ENCODE measurements at places on chromosomes 2 and 18. TPM values are rescaled to one million over a fixed set of nuclear protein-coding genes. Genes with fewer than 3 reads are reported as not detected.

Gene ANTXR1
- 36.1 TPM for total RNA-seq

Gene CNTNAP5
- not detected for total RNA-seq

Gene DYNAP
- not detected for total RNA-seq

Gene PLB1
- total RNA-seq: 1.7 TPM

Gene ACTG2
- total RNA-seq: not detected

Gene TFPI
- 35.5 TPM for total RNA-seq

Gene AQP12B
- not detected for total RNA-seq

Gene WNT6
- total RNA-seq: 0.33 TPM

Gene DLX1
- total RNA-seq: not detected

Gene ANKRD30B
- not detected for total RNA-seq

Gene CCDC85A
- not detected for total RNA-seq

Gene SCN2A
- total RNA-seq: not detected

Gene TGIF1
- total RNA-seq: 203 TPM

Gene DTNA
- not detected for total RNA-seq

Gene LINC00305
- total RNA-seq: not detected

Gene RAB31
- 51.0 TPM for total RNA-seq

Gene INHBB
- 57.5 TPM for total RNA-seq

Gene C2orf78
- total RNA-seq: not detected

Gene HAAO
- total RNA-seq: 0.73 TPM

DNA sequence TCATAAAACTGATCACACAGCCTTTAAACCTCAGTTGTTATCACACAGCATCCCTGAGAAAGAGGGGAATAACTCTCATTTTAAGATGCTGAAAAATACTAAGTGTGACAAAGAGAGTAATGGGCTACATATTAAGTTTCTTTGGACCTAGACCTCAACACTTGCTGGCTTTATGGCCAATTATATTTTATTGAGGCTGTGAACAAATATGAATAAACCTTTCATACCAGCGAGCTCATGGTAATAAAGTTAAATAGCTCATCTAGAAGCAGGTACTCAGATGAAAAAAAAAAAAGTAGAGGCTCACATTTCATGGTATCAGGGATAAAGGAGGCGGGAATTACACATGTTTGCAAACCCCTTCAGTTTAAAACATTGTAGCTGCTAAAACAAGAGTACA is 75.7 kb downstream of the DOCK10 start:
- no peak for DNase-seq

DNA sequence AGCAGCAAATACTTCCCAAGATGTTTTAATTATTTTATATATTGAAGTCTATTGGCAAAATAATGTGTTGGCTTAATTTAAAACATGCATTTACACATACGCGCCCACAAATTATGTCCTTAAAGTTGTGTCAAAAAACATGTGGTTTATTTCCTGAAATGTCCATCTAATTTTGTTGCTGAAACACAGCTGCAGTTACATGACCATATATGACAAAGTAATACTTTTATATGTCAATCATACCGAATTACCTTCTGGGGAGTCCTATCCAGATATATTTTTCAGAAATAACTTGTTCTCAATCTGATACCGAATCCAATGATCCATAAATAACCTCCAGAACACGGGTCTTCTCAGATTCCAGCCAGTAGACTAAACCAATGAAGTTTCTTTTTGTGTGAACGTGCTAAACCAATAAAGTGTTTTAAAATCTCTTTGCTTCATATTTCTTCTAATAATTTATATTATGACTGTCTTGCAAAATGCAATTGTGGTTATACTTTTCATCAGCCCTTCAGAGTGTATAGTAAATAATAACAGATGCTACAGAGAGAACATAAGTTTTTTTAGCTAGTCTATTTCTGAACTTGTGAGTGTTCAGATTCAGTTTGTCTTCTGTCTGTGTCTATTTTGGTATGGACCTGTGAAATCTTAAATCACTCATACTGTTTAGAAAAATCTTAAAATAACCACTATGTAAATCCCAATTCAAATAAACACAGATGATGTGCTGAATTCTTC is 2.4 kb downstream of the SCG2 start:
- DNase-seq: no peak

- no peak for DNase-seq
Measured at GRCh38 chr2:168220965-168221819, 26.2 kb downstream of the STK39 start.

- DNase-seq: no peak
Measured at GRCh38 chr2:217948897-217949296, 53.9 kb downstream of the TNS1 start.

DNA sequence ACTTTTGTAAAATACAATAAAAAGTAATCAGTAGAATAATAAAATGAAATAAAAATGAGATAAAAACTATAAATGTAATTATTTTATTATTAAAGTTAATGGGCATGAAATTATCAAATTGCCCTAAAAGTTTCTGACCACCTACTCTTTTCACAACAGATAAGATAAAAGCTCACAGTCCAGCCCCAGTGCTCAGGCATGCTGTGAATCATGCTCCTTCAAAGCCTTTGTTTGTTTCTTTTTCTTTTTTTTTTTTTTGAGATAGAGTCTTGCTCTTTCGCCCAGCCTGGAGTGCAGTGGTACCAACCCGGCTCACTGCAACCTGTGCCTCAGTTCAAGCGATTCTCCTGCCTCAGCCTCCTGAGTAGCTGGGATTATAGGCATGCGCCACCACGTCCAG is 181.7 kb downstream of the ANKRD44 start:
- no peak for DNase-seq

DNA sequence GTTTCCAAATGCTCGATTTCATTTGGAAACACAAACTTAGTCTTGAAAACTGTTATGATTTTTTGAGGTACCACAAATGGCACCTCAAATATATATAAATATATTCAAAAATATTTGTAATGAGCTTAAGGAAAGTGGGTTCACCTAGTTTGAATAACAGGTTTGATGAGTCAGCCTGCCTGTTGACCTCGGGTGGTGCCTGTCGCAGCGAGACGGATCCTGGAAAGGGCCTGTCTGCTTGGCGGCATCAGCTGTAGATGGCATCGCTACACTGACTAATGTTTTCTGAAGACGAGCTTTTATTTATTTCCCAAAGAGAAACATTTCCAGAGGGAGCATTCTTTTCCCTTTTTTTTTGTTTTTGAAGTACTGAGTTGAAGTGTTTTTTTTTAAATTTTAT is 6.9 kb downstream of the ALLC start:
- DNase-seq: peak; percentile 18

- DNase-seq: peak; percentile 37
Measured at GRCh38 chr18:26307161-26307773, 81.0 kb downstream of the TAF4B start.

DNA sequence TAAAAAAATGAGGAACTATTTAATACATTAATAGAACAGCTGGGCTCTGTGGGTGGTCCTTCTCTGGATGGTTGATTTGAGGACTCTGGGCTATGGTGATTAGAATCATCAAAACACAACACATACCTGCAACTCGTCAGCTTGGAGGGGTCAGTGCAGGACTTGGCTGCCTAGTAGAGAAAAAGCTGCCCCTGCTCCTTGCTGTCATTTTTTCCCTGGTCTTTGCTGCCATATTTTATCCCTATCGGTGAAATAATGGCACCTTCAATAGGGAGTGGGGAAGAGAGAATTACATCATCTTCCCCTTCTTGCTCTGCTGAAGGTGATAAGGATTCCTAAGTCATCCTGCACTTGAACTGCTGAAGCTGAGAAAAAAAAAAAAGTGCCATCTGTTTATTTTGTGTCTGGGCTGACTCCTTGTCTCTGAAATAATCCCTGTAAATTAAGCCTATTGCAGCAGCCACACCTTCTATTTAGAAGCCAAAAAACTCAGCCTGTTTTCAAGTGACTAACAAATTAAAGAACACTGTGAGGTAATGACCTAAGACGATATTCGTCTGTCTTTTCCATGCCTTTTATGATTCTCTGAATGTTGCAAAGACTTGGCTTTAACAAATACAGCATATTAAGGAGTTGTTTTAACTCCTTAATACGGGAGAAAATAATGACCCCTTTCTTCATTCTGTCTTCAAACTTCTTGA is 89.3 kb downstream of the ACVR1 start:
- DNase-seq: no peak

DNA sequence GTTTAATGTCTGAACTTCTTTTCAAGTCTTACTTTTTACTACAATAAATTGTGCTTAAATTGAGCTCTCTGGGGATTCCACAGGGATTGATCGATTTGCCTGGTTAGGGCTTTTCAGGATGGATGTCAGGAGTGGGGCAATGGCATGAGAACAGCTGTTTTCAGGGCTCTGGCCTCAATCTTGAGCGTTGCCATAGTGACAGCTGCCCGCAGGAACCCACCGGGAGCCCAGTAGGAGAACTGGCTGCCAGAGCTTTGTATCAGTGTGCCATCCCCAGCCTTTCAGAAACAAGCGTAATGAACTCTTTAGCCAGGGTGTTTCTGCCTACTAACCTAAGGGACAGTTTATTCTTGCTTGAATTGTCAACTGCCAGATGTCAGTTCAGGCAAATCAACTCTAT is 93.5 kb downstream of the GALNT3 start:
- DNase-seq: no peak

- no peak for DNase-seq
Measured at GRCh38 chr2:165443511-165443910, 26.0 kb upstream of the CSRNP3 start.

- DNase-seq: no peak
Measured at GRCh38 chr2:209817844-209818271, 46.2 kb downstream of the UNC80 start.

- no peak for DNase-seq
Measured at GRCh38 chr2:104050656-104051242, 803.2 kb upstream of the POU3F3 start.

- DNase-seq: no peak
Measured at GRCh38 chr2:237704501-237705434, 77.4 kb downstream of the LRRFIP1 start.

DNA sequence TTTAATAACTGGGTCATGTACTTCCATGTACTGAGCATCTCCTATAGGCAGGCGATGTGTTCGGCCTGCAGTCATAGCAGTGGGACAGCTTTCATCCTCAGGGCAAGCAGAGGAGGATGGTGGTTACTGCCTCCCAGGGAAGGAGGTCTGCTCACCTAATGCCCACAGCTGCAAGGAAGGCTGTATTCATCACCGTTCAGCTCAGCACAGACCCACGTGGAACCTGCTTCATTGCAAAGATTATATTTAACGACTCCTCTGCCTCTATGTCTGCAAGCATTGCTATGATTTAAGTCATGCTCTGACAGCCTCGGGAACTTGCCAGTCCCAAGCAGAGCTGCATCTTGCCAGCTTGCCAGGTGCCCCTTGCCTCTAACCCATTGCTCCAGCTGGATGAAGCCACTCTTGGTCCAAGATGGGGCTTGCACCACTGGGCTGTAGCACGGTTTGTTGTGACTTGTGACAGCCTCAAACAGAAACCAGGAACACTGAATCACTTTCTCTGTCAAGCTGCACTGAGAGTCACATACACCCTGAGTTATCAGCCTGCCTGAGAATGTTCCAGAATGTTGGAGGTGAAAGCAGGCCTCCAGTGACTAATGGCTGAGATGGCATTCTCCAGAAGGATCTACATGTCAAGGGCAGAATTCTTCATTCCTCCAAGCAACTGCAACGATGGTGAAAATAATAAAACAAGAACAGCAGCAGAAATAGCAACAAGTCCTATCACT is 651.1 kb upstream of the ID2 start:
- DNase-seq: no peak

DNA sequence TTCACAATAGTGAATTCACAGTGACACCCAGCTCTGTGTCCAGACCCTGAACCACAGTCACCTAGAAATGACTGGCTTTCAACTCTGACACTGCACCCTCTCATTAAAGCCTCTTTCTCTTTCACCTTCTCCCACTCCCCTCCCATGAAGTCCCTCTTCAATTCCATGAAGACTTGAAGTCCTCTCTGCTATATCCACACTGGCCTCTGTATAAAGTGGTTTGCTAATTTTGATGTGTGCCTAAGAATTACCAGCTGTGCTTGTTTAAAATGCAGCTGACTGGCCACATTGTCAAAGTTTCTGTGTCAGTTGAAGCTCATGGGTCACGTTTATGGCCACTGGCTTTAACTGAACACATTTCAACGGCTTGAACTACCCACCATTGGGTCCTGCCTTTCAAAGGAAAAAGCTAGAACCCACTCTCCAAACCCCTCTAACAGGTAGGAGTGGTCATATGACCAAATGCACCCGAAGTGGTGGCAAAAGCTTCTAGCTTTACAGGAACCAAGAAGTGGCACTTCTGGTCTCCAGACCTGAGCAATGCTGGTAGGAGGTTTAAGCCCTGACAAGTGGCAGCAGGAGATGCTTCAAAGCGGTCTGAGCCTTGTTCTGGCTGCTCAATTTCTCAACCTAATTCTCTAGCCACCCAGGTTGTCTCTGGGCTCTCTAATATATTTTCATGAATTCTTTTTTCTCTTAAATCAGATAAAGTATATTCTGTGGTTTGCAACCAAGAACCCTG is 34.2 kb downstream of the B4GALT6 start:
- no peak for DNase-seq

- no peak for DNase-seq
Measured at GRCh38 chr2:236052206-236052605, 116.0 kb downstream of the GBX2 start.

GRCh38 chr2:126344493-126344892 is 311.5 kb upstream of the GYPC start:
- peak; percentile 22 for DNase-seq

DNA sequence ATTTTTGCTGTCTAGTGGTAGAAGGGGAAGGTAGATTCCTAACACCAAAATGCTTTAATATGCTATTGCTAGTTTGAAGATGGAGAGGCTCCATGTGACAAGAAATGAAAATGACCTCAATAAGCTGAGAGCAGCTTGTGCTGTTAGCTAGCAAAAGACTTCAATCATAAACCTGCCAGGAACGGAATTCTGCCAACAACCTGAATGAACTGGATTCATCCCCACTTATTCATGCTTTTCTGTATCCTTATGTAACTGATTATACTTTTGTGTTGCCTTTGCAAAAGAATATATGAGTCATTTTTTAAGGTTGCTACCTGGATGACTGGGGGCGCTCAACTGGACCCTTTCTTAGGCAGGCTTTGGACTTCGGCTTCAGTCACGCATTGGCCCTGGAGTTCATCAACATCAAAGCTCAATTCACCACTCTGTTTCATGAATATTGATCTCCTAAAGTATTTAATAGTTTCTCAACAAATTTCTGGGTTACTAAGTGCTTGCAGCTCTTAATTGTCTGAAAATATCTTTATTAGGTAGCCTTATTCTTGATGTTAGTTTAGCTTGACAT is 97.5 kb upstream of the KCNJ3 start:
- DNase-seq: no peak

DNA sequence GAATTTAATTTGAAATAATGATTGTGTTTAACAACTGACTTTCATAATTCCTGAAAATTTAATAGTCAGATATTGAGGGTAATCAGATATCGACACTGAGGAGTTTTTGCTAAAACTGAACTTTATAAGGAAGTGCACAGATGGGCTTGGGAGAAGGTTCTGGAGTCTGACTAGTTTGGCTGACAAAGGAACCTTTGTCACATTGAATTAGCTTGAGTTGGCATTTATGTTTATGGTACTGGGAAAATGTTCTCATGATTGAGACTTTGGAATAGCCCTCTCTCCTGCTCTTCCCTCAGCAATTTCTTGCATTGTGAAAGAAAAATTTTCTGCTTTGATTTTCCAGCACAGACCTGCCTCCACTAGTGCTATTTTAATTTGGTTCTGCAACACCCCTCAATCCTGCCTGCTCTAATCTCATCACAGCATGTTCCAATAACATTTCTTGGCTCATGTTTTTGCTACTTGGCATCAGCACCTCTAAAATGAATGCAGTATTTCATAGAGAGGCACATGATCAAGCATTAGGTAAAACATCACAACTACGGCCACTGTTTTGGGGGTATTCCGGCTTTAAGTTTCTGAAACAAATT is 133.9 kb upstream of the FSHR start:
- no peak for DNase-seq

All from PC-9 (cell line).